ENCODE measurements at places on chromosomes 5 and 9.

- DNase-seq: no peak
Measured at GRCh38 chr5:77893225-77893860, 117.2 kb upstream of the TBCA start.

GRCh38 chr9:129550199-129550839 lies 70.6 kb downstream of the C9orf50 start:
- no peak for DNase-seq

GRCh38 chr5:160119142-160119904 lies at the start of gene PWWP2A:
PWWP2A (minus strand) TSS chr5:160119450; CDS start chr5:160119388, 62 bp downstream.
- peak; percentile 95 for DNase-seq

GRCh38 chr5:1304033-1304432 lies 9.2 kb upstream of the TERT start:
- no peak for DNase-seq

DNA sequence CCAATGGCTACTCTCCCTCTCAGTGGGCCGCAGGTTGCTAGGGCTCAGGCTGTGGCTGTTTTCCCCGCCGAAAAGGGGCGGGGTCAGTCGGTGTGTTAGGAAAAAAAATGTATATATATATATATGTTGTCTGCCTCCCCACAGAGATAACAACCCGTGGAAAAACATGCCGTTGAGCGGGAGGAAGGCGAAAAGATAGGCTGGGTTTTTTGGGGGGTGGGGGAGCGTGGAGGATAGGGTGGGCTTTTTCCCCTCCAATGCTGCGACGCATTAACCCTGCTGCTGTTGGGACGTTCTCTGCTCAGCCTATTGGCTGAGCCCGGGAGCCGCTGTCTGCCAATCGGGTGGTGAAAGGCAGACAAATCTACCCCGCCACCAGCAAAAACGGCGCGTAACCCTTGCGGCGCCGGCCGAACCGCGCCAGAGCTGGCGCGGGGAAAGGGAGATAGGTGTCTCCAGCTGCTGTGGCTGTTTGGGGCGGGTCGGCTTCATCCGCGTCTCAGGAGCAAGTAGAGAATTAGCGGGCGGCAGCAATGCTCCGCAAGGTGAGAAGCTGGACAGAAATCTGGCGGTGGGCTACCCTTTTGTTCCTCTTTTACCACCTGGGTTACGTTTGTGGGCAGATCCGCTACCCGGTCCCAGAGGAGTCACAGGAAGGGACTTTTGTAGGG lies at the start of gene PCDHGC4:
TSS of gene PCDHGC4 (plus strand) at position 390 of the 671 bp plus-strand sequence. CDS start at position 534, 144 bp downstream.
- no peak for DNase-seq

GRCh38 chr5:176865964-176866363 lies 33.2 kb downstream of the HK3 start:
- DNase-seq: no peak

- no peak for DNase-seq
Measured at GRCh38 chr9:72305102-72305546, 59.9 kb downstream of the ZFAND5 start.

DNA sequence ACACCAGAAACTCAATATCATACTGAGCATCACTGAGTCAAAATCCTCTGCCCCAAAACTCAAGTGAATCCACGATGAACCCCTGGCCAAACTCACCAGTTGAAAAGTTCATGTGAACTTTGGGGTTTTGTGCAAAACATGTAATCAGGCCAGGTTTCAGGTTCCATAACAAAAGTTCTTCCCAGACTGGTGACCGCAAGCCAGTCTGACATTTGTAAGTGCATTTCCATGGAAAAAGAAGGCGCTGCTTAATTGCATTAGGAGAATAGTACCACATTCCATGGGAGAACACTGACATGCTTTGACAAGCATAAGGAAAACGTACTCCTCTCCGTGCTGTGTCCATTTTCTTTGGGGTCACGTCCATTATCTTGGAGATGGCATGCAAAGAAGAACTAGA lies 567.0 kb downstream of the BNC2 start:
- DNase-seq: no peak

GRCh38 chr5:32880796-32881195 lies 169.7 kb downstream of the NPR3 start:
- no peak for DNase-seq

- DNase-seq: no peak
Measured at GRCh38 chr5:66818304-66818934, 222.2 kb downstream of the MAST4 start.

- no peak for DNase-seq
Measured at GRCh38 chr5:132628814-132629213, 29.2 kb upstream of the IL13 start.

DNA sequence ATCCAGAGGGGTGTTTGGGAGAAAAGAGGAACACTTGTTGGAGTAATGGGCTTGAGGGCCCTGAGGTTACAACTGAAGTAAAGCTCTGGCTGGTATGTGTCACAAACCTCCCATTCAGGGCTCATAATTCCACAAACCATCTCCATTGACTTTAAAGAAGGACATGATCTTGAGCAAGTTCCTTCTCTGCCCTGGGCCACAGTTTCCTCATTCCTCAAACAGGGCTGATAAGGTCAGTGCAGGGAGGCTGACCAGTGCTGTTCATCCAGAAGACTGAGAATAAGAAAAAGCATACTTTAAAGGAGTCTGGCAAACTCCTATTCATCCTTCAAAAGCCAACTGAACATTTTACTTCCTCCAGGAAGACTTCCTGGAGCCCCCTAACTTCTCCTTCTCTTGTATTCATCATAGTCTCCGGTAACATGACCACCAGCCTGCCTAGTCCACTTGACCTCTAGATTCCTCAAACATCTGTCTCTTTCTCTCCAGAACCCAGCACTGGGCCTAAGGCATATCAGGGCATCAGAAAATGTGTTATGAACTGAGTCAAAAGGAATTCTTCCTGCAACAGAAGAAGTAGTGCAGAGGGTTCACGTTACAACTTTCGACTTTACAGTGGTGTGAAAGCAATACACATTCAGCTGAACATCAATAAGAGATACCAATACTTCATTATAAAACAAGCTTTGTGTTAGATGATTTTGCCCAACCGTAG lies 20.7 kb upstream of the PTPN3 start:
- DNase-seq: no peak

GRCh38 chr9:110007477-110008270 lies 200.3 kb downstream of the C9orf152 start:
- no peak for DNase-seq

All from stimulated activated CD8-positive, alpha-beta memory T cell treated with anti-CD3 and anti-CD28 coated beads, Interleukin-4, amount 100 ng/mL, for 1 hour (primary cell).